ENCODE measurements at places on chromosomes 2 and 18.

DNA sequence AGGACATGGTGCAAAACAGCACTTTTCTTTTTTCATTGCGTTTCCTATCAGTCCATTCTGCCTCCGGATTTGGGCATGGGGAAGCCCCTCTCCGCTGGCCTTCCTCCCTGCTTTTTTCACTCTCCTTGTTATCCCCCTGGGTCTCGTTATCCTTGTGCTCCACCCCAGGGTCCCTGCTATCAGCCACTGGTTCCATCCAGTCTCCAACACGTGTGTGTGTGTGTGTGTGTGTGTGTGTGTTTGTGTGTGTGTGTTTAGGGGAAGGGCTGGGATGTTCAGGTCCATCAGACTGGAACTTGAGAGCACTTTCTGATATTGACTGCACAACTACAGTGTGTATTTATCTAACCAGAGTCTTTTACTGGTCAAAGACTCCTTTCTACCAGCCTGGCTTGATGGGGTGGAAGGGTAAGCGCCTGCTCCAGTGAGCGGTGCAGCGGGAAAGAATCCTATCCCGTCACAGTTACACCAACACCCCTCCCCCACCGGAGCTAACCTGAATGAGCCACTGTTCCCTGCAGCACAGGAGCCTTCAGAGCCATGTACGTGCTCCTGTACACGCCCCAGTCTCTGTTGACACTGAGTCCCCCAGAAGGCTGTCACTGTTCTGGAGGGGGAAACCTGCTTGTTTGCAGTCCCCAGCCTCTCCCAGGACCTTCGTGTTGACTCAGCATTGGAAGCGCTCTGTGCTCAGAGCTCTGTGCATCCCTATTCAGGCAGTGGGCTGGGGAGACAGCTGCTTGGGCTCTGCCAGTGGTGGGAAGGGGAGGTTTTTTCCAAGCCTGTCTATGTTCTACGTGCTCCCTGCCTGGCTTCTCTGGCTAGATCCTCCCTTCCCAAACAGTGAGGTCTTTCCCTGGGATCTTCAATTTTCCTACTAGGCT is 4.6 kb downstream of the INHA start:
- no peak for DNase-seq

DNA sequence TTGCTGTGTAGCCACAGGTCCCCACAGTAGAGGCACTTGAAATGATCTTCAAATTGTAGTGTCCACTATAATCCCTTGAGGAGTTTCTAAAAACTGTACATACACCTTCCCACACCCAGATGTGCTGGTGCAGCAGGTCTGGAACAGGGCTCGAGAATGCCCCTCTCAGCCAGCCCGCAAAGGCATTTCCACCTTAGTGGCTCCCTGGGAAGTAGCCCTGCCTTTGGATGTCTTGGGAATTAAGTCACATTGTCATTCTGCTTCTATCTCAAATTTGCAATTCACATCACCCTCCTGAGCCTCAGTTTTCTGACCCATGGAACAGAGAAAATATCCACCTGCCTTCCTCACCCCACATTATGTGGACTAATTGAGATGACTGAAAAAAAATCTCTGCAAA is 44.3 kb upstream of the TCF7L1 start:
- DNase-seq = no peak

DNA sequence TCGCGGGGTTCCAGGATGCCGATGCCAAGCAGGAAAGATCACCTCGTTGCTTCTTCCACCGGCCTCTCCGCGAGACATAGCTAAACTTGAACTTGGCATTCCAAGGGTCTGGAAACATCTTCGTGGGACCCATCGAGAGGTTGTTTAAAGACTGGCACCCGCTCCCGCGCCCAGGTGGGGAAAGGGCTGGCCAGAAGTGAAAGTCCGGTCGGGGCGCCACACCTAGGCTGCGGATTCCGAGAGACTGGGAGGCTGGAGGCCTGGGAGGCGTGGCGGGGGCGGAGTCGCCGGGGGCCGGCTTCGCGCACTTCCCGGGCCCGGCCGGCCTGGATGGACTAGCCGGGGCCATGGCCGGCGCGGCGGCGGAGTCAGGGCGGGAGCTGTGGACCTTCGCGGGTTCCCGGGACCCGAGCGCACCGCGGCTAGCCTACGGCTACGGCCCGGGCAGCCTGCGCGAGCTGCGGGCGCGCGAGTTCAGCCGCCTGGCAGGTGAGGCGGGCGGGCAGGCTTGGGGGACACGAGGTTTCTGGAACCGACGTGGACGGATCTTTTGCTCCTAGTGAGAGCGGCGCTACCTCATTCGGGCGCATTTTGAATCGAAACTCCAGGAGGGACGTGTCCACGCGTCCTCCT is at the start of gene MOCOS:
TSS of gene MOCOS (plus strand) at position 305 of the 633 bp plus-strand sequence. CDS start at position 348, 43 bp downstream.
- DNase-seq = no peak

DNA sequence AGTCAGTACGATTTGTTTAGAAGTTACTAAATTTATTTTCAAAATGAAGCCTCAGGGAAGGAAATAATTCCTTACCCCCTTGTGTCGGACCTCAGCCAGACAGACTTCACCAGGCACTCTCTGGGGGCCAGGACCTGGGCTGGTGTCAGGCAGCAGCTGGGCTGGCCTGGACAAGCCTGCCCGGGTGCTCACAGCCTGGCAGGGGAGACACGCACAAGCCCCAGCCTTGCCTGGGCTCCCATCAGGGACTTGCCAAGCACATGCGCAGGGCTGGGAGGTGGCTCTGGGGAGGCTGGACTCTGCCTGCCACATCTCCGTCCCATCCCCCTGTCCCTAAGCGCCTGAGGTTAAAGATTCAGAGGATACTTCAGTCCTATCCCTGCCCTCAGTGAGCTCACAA is 56.8 kb upstream of the HS6ST1 start:
- no peak for DNase-seq

GRCh38 chr2:74560591-74560990 is 6.1 kb downstream of the DOK1 start:
- DNase-seq = no peak

GRCh38 chr2:72289283-72289682 is 141.6 kb upstream of the CYP26B1 start:
- no peak for DNase-seq

DNA sequence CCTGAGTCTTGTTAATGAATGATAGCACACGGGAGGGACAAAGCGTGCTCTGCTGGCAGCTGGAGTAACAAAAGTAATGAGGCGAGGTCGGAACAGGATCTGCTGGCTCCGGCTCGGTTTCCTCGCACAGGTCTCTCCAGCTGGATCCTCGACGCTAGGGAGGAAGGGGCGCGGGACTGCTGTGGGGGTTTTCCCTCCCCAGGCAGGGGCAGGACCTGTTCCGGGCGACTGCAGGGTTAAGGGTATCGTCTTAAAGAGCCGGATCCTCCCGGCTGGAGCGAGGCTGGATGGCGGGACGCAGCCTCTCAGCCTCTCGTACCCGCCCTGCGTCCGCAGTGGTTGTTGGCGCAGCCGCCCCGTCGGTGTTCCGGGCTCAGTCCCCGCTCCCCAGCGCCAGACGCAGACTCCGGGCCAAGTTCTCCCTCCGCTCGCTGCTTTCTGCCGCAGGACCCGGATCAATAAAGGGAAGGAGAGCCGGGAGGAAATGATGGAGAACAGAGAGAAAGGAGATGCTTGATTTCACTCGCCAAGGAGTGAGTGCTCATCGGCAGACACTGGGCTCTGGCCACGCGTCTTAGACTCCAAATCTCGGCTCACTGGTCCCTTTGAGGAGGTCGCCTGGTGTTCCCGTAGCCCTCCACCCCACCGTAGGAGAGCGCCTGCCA is 1.1 kb upstream of the LIPG start:
- DNase-seq = no peak

- no peak for DNase-seq
Observed at GRCh38 chr2:172427990-172428831, 825 bp downstream of the ITGA6 start.

- DNase-seq = no peak
Observed at GRCh38 chr2:3805201-3805939, 102.0 kb downstream of the DCDC2C start.

GRCh38 chr18:48161911-48162698 is 231.6 kb upstream of the SMAD2 start:
- DNase-seq = no peak

DNA sequence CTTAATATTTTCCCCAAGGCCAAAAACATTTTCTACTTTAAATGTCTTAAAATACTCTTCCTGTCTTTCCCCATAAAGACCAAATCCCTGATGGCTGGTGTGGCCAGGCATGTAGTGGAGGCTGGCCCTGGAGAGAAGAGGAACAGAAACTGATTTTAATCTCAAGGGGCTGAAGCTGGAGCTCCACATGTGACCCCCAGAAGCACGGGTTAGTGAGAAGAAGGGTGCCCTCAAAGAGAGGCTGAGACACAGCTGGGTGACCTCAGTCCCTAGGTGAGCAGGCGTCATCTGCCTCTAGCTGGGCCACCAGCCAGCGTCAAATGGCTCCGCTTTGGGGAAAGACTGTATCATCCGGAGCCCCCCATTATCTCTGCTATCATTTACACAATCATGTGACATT is 19.3 kb upstream of the TMEM18 start:
- DNase-seq = no peak

GRCh38 chr18:35582899-35583558 is 1.5 kb downstream of the GALNT1 start:
- no peak for DNase-seq

- DNase-seq = no peak
Observed at GRCh38 chr18:47209171-47209570, 33.0 kb upstream of the IER3IP1 start.

DNA sequence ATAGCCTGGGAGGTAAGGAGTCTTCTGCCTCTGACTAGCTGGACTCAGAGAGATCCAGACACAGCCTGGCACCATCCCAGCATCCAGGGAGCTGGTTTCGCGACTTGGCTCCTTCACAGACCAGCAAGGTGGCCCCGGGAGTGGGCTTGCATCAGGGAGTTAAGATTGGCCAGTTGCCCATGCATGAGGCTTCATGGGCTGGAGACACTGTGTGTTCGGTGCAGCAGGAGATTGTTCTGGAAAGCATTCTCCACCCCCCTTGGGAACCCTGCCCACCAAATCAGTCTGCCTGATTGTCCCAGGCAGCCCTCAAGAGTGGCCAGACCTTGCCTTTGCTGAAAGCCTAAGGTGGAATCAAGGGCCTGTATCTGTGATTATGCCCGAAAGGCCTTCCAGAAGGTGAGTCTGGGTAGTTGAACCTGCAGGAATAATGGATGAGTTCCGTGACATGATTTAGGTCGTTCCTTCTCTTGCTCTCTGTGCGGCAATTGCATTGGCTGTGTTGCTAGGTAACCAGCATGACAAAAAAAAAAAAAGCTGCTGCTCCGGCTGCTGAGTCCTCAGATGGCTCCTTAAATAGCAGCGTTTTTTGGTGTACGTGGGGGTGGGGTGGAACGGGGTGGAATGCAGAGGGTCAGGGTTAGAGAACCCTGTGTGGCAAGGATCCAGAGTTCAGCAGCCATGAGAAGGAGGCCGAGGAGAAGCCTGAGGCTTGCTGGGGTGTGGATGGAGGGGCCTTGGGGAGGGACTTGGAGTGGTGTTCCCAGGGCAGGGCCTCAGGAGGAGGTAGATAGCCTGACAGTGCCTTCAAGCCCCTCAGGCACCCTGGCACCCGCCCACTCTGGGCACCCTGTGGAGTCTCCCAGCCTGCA is 93.0 kb upstream of the MCFD2 start:
- DNase-seq = no peak

DNA sequence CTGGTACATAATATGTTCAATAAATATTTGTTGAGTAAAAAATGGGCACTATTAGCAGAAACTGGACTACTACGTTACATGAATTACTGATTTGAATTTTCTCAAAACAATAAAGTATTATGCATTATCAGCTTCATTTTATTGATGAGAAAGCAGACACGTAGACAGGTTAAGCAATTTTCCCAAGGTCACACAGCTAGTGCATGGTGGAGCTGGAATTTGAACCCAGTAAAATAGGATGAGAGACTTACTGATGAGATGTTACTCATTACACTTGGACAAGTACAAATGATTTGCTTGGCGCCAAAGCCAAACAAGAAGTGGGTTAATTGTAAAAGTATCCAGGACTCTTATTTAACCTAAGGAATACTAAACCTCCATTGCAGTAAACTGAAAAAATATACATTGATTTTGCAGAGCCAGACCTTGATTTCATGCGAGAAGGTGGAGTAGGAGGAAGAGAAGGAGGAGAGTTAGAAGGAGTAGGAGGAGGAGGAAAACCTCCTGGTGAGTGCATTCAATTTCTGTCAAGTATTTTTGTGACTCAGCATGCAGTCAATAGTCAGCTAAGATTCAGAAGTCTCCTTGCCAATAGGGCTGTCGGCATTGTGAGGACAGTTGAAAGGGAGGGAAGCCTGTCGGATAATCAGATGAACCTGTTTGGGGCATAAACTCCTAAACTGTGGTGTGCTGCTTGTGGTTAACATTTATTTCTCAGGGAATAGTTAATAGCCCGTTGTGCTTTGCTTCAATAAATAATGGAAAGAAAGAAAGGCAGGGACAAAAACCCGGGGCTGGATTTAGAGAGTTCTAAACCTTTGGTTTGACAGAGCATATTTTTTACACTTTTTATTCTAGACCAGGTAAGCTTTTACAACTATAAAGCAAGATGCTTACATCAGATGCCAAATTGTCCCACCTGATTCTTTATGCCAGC is 77.0 kb upstream of the TACR1 start:
- DNase-seq = no peak

GRCh38 chr2:232649033-232649432 is 15.6 kb downstream of the EFHD1 start:
- DNase-seq = no peak

GRCh38 chr18:64519201-64519600 is 370.3 kb upstream of the LINC00305 start:
- no peak for DNase-seq

- no peak for DNase-seq
Observed at GRCh38 chr2:135803278-135803677, 33.7 kb downstream of the LCT start.

DNA sequence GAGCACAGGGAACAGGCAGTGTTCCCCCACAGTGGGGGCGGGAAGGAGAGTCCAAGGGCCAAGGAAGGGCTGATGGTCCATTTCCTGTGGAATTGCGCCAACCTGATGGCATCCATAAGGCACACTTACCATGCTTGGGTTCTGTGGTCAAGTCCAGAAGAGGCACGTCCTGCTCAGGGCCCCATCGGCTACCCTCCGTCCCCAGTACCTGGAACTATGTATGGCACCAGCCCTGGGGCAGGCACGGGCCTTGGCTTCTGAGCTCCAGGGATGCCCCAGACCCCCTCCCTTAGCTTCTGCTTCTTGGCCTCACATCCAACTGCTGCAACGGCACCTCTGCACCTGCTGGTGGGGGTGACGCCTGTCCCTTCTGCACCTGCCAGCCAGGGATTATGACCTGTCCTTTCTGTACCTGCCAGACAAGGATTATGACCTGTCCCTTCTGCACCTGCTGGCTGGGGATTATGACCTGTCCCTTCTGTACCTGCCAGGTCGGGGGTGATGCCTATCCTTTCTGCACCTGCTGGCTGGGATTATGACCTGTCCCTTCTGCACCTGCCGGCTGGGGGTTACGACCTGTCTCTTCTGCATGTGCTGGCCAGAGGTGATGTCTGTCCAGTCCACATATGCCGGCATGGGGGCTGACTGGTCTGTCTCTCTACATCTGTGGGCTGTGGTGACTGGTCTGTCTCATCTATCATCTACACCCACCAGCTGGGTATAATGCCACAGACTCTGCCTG is 45.4 kb upstream of the SNTG2 start:
- DNase-seq = no peak

DNA sequence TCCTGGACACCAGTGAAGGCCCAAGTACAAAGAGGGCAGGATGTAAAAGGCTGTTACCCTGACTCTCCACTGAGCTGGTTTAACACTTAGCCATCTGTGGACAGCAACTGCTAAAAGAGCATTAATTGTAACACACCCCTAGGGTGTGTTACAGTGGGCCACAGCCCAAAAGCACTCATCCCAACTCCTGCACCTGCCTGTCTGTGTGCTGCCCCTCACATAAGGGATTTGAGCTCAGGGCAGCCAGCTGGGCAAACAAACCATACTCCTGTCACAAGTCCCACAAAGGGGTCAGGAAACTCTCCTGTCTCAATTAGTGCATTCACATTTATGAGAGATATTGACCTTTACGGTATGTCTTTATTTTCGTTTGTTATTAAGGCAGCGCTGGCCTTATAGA is 833.1 kb upstream of the NXPH2 start:
- DNase-seq = no peak
